H7 (cell line): ENCODE measurements at places on chromosomes 3 and 15.

- DNase-seq = no peak
Observed at GRCh38 chr15:36815786-36816185, 236.4 kb downstream of the CDIN1 start.

DNA sequence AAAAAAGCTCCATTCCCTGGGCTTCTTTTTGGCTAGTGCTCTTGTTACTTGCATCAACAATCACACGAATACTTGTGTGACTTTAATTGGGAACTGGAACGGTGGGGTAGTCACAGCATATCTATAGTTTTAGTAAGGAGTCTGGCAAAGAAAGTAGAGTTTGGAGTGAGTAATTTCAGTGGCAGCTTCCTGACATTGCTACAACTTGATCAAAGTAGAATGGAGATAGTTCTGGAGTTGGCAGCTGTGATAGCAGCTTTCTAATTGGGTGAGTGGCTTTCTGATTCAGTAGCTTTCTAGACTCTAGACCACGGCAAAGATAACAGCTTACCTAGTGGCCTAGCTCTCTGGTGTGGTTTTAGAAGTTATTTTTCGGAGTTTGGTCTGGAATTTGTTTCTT is 475.0 kb downstream of the TUSC7 start:
- DNase-seq = no peak

GRCh38 chr3:86990012-86990733 is 776 bp downstream of the VGLL3 start:
- DNase-seq = peak; percentile 17

- no peak for DNase-seq
Observed at GRCh38 chr15:71508081-71508682, 302.2 kb upstream of the NR2E3 start.

- DNase-seq = no peak
Observed at GRCh38 chr3:174767406-174767805, 91.7 kb upstream of the NAALADL2 start.

DNA sequence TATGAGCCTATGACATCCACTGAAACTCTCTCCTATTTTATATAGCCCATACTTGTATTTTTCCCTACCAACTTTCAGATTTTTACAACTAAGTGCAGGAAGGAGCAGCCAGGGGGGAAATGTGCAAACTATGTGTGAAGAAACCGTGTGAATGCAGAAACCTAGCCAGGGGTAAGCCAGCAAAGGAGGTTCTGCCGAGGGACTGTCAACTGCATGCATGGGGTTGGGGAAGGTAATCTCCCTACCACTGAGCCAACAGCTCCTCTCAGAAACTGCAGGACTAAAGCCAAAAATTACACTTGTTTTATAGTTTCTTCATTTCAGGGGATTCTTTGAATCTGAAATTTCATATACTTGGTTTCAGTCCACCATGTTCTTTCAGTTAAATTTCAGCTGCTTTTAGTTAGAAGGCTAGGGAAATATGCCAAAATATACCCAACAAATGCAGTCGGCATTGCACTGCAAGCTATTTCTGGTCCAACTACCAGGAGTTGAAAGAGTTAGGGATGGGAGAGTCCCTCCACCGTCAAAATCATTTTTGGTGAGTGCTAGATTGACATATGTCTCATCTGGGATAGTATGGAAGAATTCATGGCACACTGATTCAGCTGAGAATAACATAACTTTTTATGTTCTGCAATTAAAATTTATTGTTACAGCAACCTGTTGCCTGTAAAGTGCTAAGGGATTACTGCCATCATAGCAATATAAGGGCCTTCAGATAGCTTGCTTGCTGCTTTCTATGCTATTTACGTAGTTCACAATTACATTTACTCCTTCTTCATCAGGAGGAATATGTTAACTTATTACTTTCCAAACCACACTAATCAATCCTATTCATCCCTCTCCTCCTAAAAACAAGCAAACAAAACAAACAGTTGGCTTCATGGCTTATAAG is 904.2 kb downstream of the ROBO1 start:
- DNase-seq = no peak

DNA sequence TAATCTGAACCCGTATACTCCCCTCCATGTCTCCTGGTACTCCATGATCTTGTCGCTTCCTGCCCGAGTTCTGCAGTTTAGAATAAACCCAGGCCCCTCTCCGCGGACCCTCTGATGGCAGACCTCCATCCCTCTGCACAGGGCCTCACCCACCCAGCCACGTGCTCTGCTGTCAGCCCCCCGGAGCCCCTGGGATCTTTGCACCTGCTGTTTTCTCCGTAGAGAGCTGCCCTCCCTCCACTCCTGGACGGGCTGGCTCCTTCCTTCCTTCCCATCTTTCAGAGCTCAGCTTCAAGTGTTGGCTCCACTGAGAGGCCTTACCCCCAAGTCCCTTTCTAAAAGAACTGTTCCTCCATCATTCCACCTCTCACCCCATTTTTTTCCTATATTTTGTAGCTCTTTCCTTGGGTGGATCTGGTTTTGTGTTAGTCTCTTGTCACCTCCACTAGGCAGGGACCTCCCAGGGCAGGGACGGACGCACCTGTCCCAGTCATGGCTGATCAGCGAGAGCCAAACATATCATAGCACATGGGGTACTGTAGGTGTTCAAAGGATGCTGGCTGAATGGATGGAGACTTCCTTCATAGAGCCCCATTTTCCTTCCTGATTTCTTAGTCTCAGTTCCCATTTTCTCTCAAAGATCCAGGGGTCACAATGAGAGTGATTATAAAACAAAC is 106.6 kb downstream of the VGLL4 start:
- peak; percentile 21 for DNase-seq

DNA sequence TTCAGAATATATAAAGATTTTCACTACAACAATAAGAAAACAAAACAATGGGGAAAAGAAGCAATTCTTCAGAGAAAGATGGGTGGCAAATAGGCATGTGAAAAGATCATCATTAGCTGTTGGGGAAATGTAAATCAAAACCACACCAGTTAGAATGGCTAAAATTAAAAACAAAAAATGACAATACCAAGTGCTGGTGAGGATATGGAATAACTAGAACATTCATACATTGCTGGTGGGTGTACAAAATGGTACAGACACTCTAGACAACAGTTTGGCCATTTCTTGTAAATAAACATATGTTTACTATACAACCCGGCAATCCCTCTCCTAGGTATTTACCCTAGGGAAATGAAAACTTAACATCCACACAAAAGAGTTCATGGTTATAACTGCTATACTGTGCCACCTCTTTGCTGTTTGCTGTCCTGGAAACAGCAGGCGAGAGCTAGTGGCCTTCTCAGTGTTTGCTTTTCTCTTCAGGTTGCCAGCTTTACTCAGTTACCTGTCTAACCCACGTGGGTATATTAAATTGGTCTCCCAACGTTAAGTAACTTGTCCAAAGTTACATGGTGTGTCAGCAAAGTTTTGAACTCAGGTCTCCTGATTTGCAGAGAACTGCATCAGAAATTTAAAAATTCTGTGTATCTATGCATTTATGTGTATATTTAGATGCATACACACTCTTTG is 4.6 kb upstream of the NIT2 start:
- no peak for DNase-seq
